ENCODE measurements at places on chromosomes 1 and 21.

DNA sequence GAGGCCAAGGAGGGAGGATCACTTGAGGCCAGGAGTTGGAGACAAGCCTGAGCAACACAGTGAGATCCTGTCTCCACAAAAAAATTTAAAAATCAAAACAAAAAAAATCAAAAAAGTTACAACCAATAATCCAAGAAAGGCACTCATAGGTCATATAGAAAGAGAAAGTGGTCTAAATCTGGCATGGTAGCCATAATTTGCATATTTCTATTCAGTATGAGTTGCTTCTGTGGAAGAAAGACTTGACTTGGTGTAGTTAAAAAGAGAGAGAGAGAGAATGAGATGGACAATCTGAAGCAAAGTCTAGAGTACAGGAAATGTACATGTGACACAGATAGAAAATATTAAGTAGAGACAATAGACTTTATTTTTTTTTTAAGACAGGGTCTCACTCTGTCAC lies 22.5 kb downstream of the JMJD4 start:
- DNase-seq = no peak

- DNase-seq = no peak
Measured at GRCh38 chr1:92752719-92753118, 32.2 kb downstream of the EVI5 start.

DNA sequence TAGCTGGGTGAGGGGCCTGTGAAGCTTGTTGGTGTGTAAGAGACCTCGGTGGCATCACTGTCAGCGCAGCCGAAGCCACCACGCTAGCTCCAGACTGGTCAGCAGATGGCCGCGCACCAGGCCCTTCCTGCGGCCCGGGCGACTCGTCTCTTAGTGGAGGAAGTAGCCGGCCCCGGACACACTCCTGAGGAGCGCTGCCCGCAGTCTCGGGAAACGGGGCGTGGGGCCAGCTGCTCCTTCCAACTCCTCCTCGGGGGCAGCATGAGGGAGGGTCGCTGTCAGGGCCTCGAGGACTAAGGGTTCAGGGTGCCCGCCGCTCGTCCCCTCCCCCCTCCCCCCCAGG lies 20.4 kb downstream of the H3-3A start:
- DNase-seq = no peak

DNA sequence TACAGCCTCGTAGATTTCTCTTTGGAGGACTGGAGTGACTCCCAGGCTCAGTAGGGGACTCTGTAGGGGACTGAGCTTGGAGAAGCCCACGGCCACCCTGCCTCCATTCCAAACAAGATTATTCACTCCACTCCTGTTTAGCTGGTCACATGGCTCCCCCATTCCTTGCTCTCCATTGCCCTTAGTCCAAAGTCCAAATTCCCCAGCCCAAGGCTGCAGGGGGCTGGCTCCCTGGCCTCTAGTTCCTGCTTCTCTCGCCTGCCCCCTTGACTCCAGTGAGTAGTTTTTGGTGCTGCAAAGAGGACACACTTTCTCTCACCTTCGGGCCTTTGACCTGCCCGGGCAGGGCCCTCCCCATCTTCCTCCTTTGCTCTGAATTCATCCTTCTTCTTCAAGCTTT lies 403.3 kb downstream of the KIF26B start:
- no peak for DNase-seq

DNA sequence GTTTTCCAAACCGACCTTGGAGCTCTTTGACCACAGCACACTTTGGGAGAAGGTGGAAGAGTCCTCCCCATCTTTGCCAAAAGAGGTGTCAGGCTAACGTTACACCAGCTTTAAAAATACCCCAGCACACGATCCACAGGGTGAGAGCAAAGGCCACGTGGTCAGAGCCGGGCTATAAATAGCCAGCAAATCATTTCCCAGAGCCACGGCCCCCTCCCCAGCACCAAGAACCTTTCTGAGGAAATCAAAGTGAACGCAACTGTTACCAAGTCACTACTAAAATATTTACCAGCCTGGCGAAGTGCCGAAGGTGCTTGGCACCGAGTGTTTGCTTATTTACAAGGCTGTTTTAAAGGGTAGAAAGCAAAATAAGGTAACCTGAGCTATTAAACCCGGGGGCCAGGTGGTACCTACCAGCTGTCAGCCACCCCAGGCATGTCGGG lies 72.4 kb downstream of the CASZ1 start:
- DNase-seq = peak; percentile 34

DNA sequence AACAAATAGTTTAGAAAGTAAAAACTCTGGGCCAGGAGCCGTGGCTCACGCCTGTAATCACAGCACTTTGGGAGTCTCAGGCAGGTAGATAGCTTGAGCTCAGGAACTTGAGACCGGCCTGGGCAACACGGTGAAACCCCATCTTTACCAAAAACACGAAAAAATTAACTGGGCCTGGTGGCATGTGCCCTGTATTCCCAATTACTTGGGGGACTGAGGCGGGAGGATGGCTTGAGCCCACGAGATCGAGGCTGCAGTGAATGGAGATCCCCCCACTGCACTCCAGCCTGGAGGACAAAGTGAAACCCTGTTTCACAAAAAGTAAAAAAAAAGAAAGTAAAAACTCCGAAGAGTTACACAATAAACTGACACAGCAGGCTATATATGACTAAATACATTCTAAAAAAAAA lies 10.6 kb downstream of the CEP170 start:
- DNase-seq = no peak

DNA sequence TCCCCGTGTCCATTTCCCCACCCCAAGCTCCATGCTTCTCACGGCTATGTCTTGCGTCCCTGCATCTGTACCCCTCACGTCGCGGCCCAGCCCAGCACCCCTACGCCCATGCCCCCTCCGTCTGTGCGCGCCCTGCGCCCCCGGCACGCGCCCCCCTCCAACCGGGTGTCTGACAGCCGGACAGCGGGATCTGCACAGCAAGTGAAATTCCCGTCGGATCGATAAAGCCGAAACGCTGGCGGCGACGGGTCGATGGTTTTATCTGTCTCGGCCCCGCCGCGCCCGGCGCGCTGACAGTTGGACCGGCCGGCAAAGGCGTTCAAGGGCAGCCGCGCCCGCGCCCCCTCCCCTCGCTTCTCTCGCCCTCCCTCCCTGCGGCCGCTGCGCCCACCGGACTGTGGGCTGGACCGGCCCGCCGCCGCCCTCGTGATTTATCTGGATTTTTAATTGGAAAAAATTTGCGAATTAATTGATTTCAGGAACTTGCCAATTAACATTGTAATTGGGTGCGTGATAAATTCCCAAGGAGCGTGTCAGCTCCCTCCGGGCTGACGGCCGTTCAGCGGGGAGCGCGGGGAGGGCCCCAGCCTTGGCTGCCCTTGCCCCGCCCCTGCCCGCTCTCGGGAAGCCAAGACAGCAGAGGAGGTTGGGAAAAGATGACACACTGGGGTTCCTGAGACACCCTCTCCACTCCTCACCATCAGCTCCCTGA lies 57.1 kb downstream of the TMEM53 start:
- no peak for DNase-seq

DNA sequence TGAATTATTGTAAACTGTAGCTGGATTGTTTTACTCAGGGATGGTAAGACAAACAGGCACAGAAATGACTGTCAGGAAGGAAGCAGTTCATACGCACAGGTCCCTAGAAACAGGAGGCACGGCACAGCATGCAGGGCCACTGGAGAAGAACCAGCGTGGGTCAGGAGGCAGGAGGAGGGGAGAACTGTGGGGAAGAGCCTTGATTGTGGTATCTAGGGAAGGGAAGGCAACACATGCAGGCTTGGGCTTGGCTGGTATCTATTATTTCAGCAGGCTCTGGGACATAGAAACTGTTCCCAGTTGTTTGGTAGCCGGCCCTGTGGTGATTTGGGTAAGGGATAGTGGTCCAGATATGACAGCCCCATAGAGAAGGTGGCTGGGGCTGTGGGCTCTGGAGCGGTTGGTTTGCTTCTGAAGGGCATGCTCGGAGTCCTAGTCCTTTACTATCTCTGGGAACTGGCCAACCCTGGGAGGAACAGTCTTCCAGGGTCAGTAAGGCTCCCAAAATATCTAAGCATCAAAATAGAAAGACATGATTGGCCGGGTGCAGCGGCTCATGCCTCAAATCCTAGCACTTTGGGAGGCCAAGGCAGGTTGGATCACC lies 43.1 kb upstream of the CCSAP start:
- DNase-seq = no peak

DNA sequence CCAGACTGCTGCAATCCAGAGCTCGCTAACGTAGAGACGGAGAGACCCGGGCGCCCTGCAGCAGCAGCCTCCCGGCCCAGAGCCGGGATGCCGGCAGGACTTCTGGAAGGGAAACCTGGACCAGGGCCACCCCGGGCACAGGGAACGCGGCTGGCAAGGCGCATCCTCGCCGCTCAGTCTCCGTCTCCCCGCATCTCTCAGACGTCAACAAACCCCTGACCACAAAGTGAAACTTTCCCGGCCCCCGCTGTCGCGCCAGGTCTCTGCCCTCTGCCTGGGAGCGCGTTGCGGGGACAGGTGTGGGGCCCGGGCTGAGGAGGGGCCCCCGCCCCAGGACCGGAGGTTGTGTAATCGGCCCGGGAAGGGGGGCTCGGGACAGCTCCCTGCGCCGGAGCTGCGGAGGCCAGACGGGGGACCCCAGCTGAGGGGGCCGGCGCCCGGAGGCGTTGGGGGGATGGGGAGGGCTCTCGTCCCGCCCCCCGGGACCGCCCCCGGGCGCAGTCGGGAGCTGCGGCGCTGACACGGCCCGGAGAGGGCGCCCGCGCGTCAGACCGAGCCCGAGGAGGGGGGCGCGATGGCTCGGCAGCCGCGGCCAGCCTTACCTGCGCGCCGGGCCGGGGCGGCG lies 116.6 kb upstream of the HIVEP3 start:
- DNase-seq = peak; percentile 84

GRCh38 chr1:38489844-38490270 lies 369.7 kb downstream of the RRAGC start:
- no peak for DNase-seq

GRCh38 chr1:80101159-80101558 lies 1094.6 kb upstream of the ADGRL4 start:
- DNase-seq = no peak

DNA sequence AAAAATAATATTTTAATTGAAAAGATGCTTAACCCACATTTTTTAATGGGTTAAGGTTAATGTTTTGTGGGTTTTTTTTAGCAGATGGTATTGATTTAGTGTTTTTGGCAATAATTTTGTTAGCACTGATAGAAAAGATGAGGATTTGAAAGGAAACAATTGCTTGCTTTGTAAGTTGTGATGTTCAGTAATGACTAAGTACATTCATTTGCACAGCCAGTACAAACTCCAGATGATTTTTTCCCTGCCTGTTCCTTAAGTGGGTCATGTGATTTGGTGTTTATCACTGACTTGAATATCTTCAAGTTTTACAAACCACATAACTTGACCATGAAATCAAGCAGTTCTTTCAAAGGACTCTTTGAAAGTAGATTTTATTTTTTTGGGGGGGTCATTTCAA lies 15.0 kb downstream of the DISP1 start:
- DNase-seq = no peak

- no peak for DNase-seq
Measured at GRCh38 chr1:183404476-183404875, 13.7 kb downstream of the NMNAT2 start.

- DNase-seq = no peak
Measured at GRCh38 chr1:17060306-17060749, 6.5 kb upstream of the SDHB start.

GRCh38 chr1:20974069-20974468 lies 187.0 kb upstream of the HP1BP3 start:
- no peak for DNase-seq

Data from NCI-H1105 (cell line).